Stimulated activated CD4-positive, alpha-beta T cell treated with anti-CD3 and anti-CD28 coated beads, Interleukin-4, amount 100 ng/mL, for 1 hour (primary cell): ENCODE measurements at places on chromosomes 6 and 20.

- no peak for DNase-seq
Observed at GRCh38 chr6:7276199-7276524, 36.8 kb downstream of the SSR1 start.

DNA sequence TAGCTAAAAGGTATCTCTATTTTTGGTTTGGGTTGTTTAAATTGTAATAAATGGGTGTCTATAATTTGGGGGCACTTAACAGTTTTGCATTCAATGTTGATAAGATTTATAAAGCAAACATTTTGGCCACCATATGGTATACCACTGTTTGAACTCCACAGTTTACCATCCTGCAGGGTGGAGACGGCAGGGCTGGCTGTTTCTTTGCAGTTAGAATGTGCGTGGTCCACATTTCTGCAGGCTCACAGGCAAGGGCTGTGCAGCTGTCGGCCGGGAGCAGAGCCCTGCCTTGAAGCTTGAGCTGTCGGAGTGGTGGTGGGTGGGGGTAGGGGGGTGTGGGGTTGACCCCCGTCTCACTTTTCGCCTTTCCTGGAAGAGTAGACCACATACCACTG lies 135.9 kb downstream of the CDH4 start:
- DNase-seq, result no peak

DNA sequence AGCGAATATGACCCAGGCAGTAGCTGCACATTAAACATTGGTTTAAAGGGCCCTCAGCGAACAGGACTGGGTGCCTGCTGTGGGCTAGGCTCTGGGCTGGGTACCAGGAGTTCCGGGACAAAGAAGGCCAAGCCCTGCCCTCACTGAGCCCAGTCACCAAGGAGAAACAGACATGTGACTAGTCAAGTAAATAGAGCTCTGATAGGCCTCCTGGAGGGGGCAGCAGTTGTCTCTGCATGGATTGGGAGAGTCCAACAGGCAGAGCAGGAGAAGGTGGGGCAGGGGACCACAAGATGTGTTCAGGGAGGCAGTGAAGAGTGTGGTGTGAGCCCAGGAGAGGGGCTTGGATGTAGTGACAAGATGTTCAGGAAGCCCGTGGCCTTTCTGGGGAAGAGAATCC lies 3.1 kb downstream of the HM13 start:
- no peak for DNase-seq

DNA sequence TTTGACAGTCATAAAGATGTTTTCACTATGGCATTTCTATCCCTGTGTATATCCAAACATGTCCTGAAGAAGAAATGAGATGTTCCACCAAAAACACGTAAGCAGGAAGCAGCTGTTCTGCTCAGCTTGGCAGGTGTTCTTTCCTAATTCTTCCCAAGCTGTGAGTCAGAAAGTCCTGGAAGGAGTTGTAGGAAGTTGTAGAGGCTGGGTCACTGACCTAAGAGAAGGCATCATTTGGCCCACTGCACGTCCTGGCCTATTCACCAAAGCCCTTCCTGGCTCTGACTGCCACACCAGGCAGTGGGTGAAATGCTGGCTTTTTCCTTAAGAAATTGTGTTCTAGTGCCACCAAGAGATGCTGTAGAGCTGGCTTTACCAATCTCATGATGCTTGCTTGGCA lies 40.3 kb downstream of the STX11 start:
- no peak for DNase-seq

DNA sequence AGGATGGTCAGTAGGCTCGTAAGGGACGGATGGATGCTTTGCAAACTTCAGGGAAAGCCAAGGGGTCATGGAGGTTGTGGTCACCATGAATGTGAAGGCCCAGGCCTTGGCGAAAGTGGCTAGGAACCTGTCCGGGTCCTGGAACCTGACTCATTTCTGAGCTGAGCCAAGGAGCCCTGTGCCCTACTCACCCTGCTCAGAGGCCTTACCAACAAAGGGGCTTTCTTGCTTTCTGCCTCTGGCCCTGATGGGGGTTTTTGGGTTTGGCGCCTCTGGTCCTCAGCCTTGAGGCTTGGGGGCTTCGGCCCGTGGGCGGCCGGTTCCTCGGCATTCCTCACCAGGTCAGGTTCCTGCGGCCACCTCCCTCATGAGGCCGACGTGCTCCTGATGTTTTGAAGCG lies 155.1 kb downstream of the DTNBP1 start:
- no peak for DNase-seq

DNA sequence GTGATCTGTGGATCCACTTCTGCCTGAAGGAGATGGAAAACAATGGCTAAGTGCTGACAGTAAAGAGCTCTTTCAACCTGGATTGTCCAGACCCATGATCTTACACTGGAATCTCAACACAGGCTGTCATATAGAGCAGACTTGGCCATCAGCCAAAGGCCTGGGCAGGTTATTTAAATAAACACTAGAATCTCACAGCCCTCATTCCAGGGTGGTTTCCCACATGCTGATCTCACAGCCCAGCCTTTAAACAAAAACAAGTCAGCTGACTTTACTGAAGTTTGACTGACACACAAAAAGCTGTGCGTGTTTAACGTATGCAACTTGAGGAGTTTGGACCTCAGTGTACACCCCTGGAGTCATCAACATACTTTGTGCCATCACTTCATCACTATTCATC lies 28.4 kb downstream of the SYNDIG1 start:
- DNase-seq, result no peak

GRCh38 chr6:119511024-119511423 lies 161.5 kb upstream of the MAN1A1 start:
- DNase-seq, result no peak

- no peak for DNase-seq
Observed at GRCh38 chr6:130859161-130859867, 32.1 kb downstream of the SMLR1 start.

DNA sequence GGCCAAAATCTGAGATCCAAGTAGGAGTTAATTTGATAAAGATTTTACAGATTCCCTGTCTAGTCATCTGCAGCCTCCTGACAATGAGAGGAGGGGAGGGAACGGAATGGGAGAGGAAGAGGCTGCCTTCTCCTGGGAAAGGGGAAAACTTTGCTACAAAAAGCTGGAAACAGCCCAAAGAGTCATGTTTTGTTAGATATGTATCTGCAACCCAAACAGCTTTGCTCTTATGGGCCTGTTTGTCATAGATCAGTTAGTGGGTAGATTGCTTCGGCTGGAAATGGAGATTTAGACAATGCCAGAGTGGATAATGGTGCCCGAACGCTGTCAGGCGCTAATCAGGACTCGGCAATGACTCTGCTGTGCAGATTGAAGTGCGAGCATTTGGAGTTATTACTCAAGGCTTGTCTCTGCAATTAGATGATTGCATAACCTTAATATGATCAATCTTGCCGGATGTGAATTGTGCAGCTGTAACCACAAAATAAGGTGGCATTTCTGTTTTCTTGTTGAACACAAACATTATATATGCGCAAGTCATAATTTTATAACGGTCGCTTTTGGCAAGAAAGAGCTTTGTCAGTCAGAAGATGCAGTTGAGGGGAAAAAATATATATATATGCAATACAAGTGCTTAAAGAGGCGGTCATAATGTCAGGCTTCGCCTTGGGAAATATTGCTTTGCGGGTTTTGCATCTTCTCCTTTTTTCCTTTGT lies 92.4 kb upstream of the MAFB start:
- DNase-seq, result no peak

DNA sequence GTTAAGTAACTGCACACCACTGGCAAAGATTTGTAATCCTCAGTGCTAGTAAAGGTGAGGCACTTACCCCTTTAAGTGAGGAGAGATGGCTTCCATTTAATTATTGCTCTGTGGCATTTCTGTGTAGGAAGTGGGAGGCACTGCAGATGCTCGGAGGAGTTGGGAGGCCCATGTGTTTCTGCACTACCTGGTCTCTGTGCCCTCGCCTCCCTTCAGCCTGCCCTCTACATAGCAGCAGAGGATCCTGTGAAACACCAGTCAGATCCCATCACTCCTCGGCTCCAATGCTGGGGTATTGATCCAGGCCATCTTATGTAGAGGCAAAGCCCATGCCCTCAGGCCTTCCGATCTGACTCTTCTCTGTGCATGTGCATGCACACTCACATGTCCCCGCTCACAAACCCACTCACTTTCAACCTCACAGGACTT lies 67.0 kb downstream of the SLX4IP start:
- DNase-seq, result no peak

GRCh38 chr6:92806254-92806653 lies 613.1 kb downstream of the EPHA7 start:
- DNase-seq, result no peak

- DNase-seq, result no peak
Observed at GRCh38 chr20:44523746-44524145, 1.9 kb upstream of the SERINC3 start.

DNA sequence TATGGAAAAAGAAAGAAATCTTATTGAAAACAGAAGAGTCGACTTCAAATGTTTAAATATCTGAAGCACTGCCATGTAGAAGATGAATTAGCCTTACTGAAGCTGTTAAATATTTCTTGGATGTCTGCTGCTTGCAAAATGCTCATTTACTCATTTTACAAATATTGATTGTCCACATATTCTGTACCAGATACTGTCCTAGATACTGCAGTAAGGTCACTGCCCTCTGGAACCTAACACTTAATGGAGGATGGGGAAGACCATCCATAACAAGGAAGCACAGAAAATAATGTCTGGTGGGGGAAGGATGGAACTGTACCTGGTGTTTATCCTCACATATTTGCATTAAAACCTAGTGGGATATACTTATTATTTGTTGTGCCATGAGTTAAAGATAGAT lies 99.0 kb downstream of the RCAN2 start:
- DNase-seq, result no peak

DNA sequence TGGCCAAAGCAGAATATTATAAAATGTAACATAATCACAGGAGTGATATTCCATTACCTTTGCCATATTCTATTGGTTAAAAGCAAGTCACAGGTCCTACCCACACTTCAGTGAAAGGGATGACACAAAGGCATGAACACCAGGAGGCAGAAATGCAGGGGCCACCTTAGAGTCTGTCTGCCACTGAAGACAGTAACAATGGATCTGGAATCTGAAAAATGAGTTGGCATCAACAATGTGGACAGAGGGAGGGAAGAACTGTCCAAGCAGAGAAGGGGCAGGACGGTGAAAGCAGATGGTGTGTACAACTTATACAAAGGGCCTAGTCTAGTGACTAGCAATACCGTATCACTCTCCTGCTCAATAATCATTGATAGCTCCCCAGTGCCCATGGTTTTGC lies 6.6 kb upstream of the LPIN3 start:
- DNase-seq, result no peak

- DNase-seq, result no peak
Observed at GRCh38 chr6:93219447-93219846, 199.9 kb downstream of the EPHA7 start.

DNA sequence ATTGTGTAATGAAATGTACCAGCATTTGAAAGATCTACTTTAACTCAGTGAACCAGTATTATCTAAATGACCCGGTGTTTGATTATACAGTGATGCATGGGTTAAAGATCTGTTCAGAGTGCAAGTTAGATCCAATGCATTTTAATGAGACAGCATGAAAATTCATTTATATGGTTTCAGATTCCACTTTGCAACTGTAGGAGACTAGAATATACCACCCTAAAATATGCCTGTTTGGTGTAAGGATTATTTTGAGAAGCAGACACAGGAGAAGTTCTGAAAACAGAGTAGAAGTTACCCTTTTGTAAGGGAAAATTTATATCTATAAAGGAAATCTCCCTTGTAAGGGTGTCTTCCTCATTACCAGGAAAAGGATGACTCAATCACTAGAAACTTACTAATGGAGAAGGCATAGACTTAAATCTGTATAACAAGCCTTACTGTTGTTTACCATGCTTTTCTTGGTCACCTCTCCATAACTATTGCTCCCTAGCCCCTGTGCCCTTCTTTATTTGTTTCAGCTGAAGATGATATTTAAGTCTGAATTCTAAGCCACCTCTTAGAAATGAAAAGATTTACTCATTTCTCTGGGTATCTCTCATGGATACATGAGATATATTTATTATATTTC lies 105.4 kb downstream of the NCOA3 start:
- DNase-seq, result no peak

GRCh38 chr20:496126-496696 lies 33.9 kb upstream of the TBC1D20 start:
- DNase-seq, result no peak

GRCh38 chr20:58692579-58693225 lies at the start of gene NPEPL1:
TSS of gene NPEPL1 (plus strand) at chr20:58692800. CDS start at chr20:58692901, 101 bp downstream.
- DNase-seq, result peak; percentile 71

DNA sequence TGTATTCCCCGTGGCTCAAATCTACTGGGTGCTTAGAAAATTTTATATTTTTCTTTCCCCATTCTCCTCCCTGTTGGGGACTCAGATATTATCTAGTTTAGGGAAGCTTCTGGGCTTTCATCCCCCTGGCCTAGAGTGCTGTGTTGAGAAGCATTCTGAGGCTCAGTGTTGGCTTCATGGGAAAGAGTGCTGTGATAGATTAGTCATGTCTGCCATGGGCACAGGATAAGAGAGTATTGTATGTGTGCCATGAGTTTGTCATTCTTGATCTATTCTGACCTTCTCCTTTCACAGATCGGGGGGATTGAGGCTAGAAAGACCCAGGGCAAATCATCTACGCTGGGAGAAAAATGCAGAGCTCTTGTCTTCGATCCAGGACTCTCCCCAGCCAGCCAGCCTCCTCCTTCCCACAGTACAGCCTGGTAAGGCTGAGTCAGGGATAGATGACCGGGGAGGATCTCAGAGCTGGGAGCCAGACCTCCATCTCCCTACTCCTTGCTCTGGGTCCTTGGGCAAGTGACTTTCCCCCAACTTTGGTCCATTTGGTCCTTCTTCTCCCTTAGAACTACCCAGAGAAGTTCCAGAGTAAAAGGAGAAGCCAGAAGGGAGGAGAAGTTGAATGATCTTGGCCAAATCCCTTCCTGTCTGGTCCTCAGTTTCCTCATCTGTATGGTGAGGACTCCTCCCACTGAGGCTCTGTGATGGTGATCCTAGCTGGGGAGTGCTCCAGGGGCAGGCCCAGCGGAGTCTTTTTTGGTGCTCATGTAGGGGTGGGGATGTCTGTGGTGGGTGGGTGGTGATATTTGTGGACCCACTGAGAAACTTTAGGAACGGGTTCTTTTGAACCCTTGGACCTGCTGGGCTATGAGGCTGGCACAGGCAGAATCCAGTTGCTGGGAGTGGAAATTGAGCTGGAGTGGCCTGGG lies 5.0 kb downstream of the SRC start:
- no peak for DNase-seq

- no peak for DNase-seq
Observed at GRCh38 chr6:147618927-147619326, 110.4 kb downstream of the SAMD5 start.

DNA sequence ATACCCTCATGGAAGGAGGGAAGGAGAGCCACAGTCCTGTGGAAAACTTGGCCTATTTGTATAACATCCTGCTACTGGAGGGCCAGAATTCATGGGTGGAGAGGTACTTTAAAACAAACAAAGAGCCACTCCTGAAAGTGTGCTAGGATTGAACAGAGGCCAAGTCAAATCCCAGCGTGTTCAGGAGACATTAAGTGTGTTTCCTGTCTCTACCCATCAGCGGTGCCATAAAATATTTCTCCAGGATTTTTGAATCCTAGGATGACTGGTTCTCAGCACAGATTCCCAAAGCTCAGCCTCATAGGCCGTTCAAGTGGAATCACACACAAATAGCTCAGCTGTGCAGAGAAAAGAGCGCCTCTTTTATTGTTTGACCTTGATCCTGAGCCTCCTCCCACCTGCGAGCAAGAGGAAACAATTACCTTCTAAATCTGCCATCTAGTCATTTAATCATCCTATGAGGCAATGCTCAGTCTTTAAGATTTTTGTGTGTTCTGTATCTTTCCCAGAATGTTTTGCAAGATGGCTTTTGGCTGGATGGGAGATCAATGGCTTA lies 31.8 kb upstream of the RALGAPA2 start:
- no peak for DNase-seq
